ENCODE measurements at places on chromosomes 12 and 14.

DNA sequence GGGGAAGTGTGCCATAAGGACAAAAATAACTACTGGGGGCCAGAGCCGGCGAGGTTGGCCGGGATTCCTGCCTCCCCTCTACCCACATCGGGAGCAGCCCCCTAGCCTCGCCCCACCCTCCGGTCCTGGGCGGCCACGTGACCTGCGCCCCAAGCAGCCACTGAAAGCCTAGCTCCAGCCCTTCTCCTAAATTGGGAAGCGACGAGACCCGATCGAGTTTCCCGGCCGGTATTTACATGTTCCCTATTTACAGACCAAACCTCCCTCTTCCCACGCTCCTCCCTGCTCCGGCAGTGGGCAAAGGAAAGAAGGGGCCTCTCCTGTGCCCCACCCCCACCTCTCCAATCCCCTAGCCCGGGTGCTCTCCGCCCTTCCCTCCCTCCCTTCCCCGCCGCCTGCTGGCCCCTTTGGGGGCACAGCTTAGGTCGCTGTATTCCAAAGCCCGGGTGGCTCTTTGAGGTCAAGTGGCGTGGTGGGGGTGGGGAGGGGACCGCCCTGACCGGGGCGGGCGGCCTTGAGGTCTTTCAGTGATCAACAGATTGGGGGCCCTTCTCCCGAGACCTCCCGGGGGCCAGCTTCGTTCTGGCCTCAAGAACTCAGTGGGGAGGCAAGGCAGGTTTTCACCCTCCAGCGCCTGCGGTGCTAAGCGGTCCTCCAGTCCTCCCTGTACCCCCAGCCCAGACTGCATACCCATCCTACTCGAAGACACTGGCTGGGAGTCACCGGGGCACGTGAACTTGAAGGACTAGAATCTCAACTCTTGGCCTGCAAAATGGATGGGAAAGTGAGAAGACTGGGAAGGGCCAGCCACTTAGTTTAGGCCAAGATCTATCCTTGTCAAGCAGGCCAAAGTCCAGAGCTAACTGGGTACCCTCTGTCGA, 6.3 kb upstream of the CTDSP2 start:
- no peak for DNase-seq

- DNase-seq, result no peak
Observed at GRCh38 chr14:93944348-93945069, 17.4 kb downstream of the FAM181A start.

GRCh38 chr12:48177982-48178381, 5.5 kb upstream of the CCDC184 start:
- no peak for DNase-seq

GRCh38 chr12:117710121-117710520, 258.7 kb downstream of the KSR2 start:
- no peak for DNase-seq

GRCh38 chr14:60812987-60813386, 78.4 kb downstream of the MNAT1 start:
- DNase-seq, result no peak

DNA sequence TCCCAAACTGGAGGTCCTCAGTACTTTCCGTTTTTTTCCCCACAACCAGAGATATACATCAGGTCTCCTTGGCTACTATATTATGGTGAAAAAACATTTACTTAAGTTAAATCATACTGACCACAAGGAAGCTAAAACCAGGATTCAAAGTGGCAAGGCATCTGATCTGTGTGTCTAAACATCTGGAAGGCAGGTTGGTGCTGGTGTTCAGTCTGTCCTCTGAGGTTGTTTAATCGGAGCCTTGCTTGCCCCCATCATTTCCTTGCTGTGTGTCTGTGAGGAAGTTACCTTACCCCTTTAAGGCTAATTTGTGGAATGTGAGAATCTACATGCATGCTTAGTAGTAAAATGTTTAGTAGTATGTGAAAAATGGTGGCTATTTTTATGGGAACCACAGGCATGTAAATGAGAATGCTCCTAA, 75.6 kb downstream of the GALNT4 start:
- DNase-seq, result no peak

GRCh38 chr12:3777206-3777809, 24.4 kb upstream of the CRACR2A start:
- no peak for DNase-seq

- no peak for DNase-seq
Observed at GRCh38 chr12:75666126-75666938, 154.9 kb upstream of the KRR1 start.

- no peak for DNase-seq
Observed at GRCh38 chr14:89284333-89285058, 132.5 kb downstream of the FOXN3 start.

- DNase-seq, result no peak
Observed at GRCh38 chr12:86117711-86118110, 138.5 kb downstream of the MGAT4C start.

DNA sequence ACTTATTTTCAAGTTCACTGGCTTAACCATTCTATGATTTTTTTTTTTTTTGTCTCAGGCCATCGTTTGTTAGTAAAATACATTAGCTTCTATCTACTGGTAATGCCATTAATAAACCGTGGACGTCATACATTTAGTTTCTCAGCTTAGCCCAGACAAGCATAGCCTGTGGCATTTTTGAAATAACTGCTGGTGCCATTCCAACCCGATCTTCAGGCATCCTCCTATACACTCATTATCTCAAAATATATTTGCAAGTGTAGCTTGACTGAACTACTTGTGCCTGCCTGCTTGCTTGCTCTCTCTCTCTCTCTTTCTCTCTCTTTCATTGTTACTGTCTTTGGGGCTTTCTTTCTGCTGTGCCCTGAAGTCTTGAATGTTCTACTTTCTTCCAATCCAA, 12.7 kb upstream of the MBIP start:
- DNase-seq, result no peak

DNA sequence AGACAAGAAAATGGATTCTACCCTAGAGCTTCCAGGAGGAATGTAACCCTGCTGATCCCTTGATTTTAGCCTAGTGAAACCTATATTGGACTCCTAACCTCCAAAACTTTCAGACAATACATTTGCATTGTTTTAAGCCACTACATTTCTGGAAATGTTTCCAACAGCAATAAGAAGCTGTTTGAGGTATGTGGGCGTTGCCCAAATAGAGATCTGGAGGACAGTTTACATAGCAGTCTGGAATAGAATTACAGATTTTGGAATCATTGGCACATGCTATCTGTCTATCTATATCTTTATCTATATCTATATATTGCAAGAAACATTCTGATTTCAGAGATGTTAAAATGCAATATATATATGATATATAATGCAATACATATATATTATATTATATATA, 42.4 kb upstream of the EGLN3 start:
- no peak for DNase-seq

DNA sequence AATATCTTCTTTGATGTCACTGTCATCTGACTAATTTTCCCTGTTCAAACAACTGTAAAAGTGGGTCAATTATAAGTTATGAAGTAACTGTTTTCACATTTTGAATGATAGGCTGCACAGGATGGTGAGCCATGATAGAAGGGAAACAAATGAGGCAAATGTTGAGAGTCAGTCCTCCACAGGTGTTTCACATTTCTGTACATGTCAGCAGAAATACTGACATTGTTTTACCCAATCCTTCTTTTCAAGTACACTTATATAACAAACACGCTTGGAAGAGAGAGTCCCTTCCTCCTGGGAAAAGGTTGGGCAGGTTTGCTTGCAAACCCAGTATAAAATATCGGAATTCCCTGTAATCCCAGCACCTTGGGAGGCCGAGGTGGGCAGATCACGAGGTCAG, 1251.5 kb downstream of the SLC16A7 start:
- DNase-seq, result no peak

- no peak for DNase-seq
Observed at GRCh38 chr14:104802394-104803184, 1.7 kb downstream of the ZBTB42 start.

GRCh38 chr12:12513416-12514006, 49.2 kb downstream of the DUSP16 start:
- no peak for DNase-seq

GRCh38 chr12:85747941-85748495, 88.2 kb downstream of the RASSF9 start:
- DNase-seq, result no peak

DNA sequence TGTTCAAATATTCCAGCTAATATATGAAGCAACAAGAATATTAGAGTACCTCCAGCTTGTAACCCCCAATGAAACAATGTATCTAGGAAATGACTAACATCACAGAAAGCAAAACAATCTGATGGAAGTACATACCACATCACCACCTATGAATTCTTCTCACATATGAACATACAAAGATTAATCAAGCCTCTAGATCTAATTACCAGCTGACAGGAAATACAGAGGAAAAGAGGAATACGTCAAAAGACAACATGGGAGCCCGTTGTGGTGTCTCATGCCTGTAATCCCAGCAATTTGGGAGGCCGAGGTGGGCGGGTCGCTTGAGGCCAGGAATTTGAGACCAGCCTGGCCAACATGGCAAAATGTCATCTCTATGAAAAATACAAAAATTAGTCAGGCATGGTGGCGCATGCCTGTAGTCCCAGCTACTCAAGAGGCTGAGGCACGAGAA, 7.5 kb downstream of the NEDD8 start:
- DNase-seq, result no peak

DNA sequence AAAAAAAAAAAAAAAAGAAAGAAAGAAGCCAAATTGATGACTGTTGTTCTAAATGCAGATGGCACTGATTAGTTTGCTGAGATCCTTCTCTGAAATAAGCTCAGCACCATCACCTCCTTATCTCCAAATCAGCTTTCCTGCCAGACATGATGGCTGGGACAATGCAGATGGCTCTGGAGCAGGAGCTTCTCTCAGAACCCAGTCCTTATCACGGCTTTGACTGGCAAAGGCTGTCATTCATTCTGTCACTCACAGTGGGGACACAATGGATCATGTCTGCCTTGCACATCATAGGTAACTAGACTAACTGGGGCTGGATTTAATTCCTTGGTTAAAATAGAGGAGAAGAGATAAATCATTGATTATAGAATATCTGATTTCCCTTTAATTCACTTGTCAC, 146.3 kb downstream of the PDZRN4 start:
- DNase-seq, result no peak

DNA sequence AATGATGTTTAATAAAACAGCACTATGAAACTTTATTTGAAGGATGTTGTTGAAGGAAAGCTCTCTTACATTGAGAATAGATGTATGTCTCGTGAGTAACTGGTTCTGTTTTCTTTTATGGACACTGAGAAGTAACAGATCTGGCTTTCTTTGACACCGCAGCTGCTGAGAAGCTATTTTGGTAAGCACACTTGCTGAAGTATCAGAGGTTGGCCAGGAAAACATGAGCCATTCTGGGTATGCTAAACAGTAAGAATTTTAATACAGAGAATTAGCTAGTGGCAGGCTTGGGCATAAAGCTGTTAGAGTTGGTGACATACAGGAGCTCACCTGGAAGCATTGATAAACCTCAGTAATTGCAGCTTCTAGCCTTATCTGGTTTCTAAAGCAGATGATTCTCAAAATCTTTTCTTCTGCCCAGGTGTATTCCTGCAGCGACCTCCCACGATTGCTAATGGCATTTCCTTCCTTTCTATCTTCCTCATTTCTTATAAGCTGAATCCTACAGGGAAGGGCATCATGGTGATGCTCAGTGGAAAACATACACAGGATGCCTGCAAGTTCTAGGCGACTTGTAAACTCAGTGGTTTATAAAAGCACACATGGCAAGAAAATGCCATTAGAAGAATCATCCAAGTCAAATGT, 291.6 kb upstream of the SLC16A7 start:
- no peak for DNase-seq

- no peak for DNase-seq
Observed at GRCh38 chr12:34204830-34205285, 182.6 kb downstream of the ALG10 start.

DNA sequence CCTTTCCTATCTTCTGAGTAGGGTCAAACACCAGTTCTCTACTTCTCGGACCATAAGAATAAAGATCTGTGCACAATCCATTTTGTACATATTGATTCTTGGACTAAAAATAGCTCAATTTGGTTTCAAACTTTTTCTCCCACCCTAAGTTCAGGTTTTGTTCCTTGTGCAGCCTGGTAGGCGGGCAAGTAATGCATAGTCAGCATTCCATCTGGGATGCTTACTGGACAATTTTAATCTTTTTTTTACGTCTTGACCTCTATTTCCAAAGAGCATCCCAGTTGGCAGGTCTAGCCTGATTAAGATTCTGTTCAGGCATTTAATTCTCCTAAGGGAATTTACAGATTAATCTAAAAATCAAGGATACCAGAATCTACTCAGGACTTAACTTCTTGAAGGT, 126.9 kb downstream of the BICD1 start:
- DNase-seq, result no peak

DNA sequence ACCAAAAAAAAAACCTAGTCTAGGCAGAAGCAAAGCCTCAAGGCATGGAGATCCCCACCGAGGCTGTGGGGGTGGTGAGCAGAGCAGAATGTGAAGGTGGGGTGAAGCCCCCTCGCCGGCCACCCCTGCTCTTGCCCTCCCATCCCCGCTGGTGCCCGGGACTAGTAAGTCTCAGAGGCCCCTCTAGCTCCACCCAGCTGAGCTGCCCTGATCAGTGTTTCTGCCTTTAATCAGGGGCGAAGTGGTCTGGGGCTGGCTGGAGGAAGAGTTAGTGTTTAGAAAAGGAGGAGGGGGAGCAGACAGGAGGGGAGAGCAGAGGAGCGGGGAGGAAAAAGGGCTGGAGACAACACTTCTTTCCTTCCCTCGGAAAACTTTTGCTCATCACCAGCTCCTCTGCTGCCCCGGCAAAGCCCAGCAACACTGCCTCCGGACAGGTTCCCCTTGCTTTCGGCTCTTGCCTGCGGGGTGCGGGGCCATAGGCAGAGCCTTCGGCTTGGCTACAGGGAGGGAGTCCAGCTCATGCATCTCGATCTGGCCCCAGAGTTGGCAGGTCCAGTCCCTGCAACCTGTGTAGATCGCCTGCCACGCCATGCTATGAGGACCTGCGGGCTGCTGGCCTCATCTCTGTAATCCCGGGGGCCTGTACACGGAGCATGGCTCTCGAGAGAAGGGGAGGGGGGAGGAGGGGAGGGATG, 3.4 kb upstream of the DLK1 start:
- no peak for DNase-seq

DNA sequence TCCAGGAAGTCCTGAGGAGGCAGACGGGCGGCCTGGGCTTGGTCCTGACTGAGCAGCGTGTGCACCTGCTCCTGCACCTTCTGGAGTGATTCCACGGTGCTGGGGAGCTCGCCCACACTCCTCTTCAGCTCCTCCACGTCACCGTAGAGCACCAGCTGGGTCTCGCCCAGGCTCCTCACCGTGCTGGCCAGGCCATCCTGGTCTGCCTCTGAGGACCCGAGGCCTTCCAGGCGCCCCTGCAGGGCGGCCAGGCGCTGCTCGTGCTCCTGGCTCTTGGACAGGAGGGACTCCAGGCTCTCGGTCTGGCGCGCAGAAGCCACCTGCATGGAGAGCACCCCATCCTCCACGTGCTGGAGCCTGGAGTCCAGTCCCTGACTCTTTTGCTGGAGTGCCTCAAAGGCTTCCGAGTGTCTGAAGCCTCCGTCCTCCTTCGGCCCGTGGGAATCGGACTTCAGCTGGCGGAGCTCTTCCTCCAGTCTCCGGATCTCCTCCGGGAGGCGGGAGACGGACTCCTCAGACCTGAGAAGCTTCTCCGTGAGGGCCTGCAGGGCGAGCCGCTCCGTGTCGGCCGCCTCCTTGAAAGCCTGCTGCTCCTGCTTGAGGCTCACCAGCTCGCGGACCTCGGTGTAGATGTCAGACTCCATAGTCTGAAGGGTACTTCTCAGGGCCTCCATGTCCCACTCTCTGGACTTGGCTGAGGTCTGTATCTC, 8.4 kb downstream of the CKAP4 start:
- DNase-seq, result no peak

Measured in iPS DF 6.9 (cell line).